Dermis blood vessel endothelial cell (primary cell): ENCODE measurements at places on chromosomes 7 and 10.

DNA sequence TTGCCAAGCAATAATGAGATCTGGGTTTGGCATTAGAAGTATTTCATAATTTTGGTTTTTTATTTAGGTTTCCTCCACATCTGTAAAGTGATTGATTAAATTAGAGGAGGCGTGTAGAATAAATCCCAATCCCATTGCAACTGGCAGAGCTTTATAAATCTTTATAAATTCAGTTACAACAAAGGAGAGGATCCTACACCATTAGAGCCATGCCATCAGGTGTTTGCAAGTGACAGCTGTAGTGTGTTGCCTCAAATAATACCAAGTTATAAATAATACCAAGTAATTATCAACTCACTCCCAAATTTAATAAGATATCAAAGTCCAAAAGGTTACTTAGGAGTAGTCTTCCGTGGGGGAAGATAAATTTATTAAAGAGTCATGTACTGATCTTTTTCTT, 62.2 kb downstream of the PODXL start:
- DNase-seq, result no peak

GRCh38 chr10:33041783-33042437, 83.9 kb upstream of the ITGB1 start:
- no peak for DNase-seq

GRCh38 chr7:74026406-74026902, 1.5 kb upstream of the ELN start:
- DNase-seq, result no peak

- DNase-seq, result no peak
Measured at GRCh38 chr7:92206672-92207071, 27.7 kb upstream of the LRRD1 start.

DNA sequence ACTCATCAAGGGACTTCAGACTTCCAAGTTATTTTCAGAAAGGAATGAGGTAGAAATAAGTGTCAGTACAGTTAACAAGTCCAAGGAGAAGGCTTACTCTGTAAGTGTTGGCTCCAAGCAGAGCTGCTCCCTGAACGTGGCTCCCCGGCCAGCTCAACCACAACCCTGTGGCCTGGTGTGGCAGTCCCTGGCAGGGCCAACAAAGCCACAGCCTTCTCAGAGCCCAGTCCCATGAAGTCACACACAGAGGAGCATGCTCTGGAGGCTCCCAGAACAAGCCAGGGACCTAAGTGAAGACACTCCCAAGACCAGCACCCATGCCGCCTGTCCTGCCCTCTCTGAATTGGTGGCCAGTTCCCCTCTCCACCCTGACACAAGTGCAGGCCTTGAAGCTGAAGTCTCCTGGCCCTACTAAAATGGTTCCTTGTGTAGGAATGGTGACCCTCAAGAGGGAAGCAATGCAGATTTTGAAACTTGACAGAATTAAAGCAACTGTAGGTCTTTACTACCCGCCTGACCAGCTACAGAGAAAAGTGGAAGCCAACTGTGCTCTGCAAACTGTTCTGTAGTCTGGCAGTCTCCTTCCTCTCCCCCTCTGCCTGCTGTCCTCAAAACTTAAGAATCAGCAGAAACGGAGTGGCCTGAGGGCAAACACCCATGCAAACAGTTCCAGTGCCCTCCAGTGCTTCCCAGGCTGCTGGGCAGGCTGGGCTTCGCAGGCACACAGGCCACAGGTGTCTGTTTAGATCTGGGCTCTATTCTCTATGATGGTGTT, 51.1 kb downstream of the NOD1 start:
- no peak for DNase-seq

DNA sequence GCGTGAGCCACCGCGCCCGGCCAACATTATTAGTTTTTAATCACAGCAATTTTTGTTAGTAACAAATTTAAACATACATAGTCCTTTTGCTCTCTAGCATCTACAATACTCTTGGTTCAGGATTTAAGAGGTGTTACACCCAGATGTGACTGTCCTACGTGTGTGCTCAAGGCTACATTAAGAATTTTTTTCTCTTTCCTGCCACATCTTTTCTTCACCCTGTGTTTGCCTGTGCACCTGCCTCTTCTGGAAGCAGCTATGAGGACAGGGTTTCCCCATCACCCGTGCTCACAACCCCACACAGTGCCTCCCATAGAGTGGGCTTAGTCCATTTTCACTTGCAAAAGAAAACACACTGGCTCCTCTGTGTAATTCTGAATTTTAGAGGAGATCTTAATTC, 186.7 kb upstream of the KLF6 start:
- no peak for DNase-seq

DNA sequence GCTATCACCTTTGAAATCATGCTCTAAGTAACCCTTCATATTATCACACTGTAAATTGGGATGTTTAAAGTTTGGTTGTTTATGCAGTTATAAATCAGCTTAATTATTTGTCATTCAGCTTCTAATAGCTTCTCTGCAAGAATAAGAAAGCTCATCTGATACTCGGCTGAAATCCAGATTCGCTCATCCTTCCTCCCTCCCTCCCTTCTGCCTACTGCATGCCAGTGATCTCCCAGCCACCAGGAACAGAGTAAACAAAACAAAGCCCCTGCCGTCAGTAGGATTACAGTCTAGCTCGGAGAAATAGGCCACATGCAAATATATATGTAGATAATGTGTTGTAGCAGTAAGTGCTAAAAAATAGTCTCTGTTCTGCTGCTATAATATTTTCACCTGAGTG, 211.8 kb downstream of the NSUN6 start:
- no peak for DNase-seq

DNA sequence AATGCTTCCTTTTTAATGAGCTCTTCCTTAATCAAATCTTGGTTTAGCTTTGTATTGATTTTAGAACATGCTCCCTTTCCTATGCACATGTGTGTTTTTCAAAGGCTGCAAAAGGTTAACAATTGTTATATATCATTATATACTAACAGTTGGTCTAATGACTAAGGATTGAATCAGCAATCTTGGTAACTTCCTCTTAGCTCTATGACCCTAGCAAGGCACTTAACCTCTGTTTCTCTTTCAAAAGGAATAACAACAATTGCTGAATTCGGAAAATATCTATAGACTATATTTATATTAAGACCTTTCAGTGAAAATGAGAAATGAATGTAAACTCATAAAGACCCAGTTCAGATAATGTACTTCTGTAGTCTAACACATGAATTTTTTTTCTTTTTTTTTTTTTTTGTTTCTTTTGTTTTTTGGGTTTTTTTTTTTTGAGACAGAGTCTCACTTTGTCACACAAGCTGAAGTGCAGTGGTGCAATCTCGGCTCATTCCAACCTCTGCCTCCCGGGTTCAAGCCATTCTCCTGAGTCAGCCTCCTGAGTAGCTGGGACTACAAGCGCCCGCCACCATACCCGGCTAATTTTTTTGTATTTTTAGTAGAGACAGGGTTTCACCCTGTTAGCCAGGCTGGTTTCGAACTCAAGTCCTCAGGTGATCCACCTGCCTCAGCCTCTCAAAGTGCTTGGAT, 48.8 kb downstream of the HOXA1 start:
- peak; percentile 70 for DNase-seq

DNA sequence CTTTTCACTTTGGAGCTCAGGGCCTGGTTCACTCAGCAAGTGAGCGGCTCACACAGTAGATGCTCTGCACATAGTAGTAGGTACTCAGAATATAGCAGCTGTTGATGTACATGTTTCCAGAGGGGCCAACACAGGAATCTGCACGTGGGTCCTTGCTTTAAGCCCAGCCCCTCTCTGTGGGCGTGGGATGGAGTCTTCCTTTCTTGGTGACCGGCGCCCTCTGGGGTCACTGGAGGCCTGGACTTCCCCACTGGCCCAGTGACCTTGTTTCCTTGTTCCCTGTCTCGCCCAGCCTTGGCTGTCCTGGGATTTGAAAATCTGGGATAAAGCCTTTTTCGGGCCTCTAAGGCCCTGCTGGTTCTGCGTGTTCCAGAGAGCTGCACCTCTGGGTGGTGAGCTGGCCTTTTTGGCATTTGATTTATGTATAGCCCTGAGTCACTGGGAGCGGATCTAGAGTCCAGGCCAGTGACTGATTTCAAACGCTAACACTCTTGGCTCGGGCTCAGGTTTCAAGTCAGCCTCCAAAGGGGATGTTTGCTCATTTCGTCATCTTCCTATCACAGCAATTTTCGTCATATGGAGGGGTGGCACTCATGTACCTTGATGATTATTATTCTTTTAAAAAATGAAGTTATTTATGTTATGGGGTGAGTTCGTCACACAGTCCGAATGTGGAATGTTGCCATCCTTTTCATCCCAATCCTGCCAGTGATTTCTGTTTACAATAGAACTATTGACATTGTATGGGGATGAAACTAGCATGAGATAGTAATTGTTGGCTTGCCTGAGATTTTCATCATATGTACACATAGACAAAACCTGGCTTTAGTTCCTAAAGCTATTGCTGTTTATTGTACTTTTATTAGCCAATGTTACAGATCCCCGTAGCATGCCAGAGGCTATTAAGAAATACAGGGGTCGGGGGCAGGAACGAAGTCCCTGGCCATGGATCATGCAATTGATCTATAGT, 65.5 kb downstream of the CUX1 start:
- DNase-seq, result peak; percentile 98
